Stimulated activated CD4-positive, alpha-beta T cell treated with anti-CD3 and anti-CD28 coated beads, Interleukin-15, amount 100 ng/mL, for 24 hours (primary cell): ENCODE measurements at places on chromosomes 12 and 14.

DNA sequence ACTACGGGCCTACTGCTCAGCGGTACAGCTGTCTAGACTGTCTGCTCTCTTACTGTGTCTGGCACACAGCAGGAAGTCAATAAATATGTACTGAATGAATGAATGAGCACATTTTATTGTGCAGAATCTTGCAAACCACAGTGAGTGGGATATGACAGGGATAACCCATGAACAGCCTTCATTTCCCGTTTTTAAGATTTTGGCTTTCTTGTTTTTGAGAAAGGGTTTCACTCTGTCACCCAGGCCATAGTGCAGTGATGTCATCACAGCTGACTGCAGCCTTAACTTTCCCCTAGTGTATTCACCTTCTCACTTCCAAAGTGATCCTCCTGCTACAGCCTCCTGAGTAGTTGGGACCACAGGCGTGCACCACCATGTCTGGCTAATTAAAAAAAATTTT is 203.1 kb downstream of the AEBP2 start:
- no peak for DNase-seq

DNA sequence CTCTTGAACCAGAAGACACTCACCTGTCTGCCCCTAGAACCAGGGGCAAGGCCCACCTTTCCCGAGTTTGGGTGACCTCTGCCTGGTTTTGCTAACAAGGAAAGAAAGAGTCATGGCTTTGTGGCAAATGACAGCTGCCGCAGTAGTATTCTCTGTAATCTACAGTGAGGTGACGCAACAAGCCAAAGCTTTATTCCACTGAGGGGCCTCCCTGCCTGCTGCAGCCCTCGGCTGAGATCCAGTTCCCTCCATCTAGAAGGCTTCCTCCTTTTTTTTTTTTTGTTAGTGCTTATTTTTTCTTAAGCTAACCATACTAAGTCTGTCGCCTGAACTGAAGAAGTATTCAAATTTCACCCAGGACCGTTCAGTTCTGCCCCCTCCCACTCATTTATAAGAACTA is 142.3 kb upstream of the TMCC3 start:
- no peak for DNase-seq

GRCh38 chr12:54522243-54522642 is 24.7 kb downstream of the NCKAP1L start:
- no peak for DNase-seq

GRCh38 chr14:91140672-91141071 is 26.8 kb downstream of the DGLUCY start:
- DNase-seq: no peak

- DNase-seq: peak; percentile 65
Observed at GRCh38 chr12:55142669-55143565, 16.7 kb downstream of the OR9K2 start.

- DNase-seq: peak; percentile 43
Observed at GRCh38 chr12:57765698-57766463, 997 bp downstream of the CYP27B1 start.

- DNase-seq: peak; percentile 46
Observed at GRCh38 chr14:50542941-50543418, 10.6 kb upstream of the MAP4K5 start.

- no peak for DNase-seq
Observed at GRCh38 chr12:122094137-122094734, 15.7 kb downstream of the MLXIP start.

- DNase-seq: no peak
Observed at GRCh38 chr14:101588990-101589389, 27.7 kb downstream of the DIO3 start.

DNA sequence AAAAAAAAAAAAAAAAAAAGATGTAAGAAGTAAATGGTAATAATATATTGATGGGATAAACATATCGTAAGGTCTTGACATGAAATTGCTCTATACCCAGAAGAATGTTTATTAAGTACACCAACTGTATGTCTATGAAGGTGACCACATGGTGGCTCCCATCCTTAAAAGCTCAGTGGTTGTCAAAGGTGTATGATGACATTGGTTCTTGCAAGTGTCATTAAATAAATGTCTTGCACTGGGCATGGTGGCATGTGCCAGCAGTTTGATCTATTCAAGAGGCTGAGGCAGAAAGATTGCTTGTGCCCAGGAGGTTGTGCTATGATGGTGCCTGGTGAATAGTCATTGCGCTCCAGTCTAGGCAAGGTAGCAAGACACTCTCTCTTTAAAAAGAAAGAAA is 10.4 kb downstream of the CCT2 start:
- DNase-seq: no peak

- DNase-seq: no peak
Observed at GRCh38 chr12:83408146-83408545, 721.4 kb downstream of the TMTC2 start.

DNA sequence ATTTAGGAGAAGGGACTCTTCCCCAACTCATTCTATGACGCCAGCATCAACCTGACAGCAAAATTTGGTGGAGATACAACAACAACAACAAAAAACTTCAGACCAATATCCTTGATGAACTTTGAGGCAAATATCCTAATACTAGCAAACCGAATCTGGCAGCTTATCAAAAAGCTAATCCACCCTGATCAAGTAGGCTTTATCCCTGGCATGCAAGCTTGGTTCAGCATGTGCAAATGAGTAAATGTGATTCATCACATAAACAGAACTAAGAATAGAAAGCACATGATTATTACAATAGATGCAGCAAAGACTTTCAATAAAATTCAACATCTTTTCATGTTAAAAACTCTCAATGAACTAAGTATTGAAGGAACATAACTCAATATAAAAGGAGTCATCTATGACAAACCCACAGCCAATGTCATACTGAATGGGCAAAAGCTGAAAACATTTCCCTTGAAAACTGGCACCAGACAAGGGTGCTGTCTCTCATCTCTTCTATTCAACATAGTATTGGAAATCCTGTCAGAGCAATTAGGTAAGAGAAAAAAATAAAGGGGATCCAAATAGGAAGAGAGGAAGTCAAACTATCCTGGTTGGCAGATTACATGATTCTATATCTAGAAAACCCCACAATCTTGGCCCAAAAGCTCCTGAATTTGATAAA is 233.3 kb downstream of the CCDC59 start:
- DNase-seq: no peak

- DNase-seq: no peak
Observed at GRCh38 chr14:99064262-99064954, 207.6 kb downstream of the BCL11B start.

- DNase-seq: no peak
Observed at GRCh38 chr14:65834812-65835211, 422.3 kb downstream of the FUT8 start.

DNA sequence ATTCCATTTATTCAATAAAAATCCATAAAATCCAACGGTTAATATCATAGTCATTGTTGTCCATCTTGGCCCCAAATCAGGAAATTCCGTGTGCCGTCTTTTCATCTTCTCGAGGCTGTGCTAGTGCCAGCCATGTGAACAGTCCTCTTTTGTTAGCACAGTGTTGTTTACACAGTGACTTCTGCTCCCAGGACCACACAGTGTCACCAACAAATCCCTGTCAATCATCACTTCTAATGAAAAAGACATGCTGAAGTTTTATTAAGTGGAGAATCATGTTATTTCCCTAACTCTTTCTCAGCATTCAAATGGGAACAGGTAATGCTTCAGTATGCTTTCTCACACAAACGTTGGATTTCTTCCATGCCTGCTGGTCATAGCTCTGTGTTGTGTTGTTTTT is 1.9 kb upstream of the SLCO1A2 start:
- no peak for DNase-seq

- DNase-seq: no peak
Observed at GRCh38 chr14:96634481-96634880, 132.3 kb downstream of the PAPOLA start.

DNA sequence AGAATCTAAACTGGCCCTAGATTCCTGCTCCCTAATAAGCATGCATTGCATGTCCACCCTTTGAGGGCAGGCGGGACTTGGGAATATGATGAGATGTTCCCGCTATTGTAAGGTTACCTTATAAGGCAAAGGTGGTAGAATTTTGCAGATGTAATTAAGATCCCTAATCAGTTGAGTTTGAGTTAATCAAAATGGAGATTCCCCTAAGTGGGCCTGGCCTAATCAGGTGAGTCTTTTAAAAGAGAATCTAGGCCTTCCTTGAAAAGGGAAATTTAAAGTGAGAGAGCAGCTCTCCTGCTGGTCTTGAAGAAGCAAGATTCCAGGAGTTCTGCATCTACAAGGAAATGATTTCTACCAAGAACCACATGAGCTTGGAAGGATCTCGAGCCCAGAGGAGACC is 83.4 kb downstream of the DICER1 start:
- no peak for DNase-seq

DNA sequence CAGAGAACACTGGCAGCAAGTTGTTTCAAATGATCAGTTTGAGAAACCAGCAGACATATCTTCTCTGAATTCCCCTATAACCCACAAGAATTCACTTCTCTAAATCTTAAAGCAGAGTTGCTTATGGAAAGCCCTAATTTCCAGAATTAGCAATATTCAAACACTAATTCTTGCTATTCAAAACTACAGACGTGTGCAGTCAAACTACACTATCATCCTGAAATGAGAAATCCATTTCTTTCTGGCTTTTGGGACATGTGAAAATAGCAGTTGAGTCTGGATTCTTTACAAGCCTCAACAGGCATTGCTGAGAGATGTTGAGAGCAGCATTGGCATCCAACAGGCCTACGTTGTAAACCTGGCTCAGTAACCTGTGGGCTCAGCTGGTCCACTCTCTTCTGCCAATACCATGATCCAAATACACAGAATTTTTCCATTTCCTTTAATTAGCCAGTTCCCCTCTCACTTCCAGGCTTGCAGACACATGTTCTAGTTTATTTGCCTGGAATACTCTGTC is 74.6 kb upstream of the TMTC1 start:
- no peak for DNase-seq

DNA sequence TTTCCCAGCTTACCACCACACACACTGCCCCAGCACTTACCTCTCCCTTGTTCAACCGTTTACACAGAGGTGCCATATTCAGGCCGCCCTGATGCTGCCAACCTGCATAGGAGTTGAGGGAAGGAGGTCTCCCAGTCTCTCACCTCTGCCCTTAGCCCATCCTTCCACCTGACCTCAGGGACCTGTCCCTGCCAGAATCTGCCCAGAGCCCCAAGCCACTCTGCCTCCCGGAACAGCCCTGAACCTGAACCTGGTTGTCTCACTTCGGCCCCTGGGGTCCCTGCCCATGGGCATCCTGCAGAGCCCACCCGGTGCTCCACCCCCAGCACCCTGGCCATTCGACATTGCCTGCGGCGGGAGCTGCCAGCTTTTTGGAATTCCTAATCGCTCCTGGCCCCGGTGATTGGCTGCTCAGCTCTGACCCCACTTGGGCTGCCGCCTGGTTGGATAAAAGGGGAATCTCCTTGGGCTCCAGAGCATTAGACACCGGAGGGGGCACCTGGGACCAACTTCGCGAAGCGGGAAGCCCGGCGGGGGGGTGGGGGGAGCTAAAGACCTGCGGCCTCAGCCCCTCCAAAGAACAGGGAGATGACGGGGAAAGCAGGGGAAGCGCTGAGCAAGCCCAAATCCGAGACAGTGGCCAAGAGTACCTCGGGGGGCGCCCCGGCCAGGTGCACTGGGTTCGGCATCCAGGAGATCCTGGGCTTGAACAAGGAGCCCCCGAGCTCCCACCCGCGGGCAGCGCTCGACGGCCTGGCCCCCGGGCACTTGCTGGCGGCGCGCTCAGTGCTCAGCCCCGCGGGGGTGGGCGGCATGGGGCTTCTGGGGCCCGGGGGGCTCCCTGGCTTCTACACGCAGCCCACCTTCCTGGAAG is at the start of gene VSX2:
VSX2 (plus strand) TSS at position 476 of the 874 bp plus-strand sequence; CDS start at position 589, 113 bp downstream.
- no peak for DNase-seq

DNA sequence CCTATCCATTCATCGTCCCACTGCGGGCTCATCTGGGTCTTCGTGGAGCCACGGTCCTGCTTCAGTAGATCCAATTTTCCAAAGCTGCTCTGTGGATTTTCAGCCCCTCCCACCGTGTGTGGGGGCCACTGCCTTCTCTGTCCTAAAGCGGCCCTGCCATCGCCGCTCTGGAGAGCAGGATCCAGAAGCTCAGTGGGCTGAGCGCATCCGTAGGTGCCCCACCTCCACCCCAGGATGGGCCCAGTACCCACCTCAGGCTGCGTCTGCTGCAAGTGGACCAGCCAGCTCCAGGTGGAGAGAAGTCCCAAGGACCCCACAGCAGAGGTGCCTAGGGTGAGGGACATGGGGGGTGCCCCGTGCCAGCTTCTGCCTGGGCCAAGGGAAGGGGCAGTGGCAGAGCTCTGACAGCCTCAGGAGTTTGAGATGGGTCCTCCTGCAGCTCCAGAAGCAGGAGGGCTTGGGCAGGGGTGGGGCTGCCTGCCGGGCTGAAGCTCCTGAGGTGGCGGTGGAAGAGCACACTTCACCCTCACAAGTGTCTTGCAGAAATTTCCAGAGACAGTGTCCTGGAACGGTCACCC is 148.1 kb upstream of the C14orf180 start:
- no peak for DNase-seq

DNA sequence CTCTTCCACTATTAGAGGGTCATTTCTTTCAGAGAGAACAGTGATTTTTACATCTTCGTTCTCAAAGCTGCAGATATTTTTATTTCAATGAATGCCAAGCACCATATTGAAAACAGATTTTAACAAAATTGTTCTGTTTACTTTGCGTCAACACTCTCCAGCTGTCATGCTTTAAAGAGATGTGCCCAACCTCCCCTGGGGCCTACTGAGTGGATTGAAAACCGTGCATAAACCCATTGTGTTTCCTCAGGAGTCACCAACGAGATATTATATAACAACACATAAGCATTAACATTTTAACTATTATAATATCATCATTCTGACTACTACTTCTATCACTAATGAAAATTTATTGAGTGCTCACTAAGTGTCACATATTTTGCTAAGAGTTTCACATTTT is 81.6 kb downstream of the MYF5 start:
- no peak for DNase-seq

DNA sequence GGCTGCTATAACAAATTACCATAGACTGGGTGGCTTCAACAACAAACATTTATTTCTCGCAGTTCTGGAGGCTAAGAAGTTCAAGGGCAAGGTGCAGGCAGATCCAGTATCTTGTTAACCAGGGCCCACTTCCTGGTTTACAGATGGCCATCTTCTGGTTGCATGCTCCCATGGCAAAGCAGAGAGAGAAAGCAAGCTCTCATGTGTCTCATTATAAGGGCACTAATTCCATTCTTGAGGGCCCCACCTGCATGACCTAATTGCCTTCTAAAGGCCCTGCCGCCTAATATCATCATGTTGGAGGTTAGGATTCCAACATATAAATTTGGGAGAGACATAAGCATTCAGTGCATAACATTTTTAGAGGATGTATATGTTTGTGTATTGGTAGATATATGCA is 280.1 kb upstream of the TMPO start:
- DNase-seq: no peak

DNA sequence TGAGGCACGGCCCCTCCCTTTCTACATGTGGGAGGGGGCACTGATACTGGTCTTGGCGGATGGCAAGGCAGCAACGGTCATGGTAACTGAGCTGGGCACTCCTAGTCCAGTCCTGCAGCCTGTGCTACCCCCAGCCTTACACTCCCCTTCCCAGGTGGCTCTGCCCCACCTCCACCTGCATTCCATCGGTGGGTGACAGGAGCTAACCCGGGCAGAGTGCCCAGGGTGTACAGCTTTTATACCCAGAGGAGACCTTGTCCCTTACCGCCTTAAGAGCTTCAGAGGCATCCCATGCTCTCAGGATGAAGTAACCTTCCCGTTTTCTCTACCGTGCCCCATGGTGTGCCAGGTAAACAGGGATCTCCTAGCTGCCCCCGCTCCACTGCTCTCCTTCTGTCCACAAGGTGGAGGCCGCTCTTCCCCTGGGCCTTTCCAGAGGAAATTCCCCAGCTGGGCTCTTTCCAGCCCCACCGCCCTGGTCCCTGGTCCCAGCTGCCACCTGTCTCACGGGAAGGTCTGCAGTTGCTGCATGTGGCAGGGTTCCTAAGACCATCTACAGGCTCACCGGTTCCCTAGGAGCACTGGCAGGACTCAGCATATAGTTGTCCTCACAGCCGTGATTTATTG is 20.5 kb downstream of the BRI3BP start:
- no peak for DNase-seq
